ENCODE measurements at places on chromosomes 7 and 10.
A peak's percentile ranks its signal among the peaks of the same experiment; 100 is the strongest.

GRCh38 chr10:109912335-109913281 lies 10.7 kb downstream of the XPNPEP1 start:
- DNase-seq = no peak

DNA sequence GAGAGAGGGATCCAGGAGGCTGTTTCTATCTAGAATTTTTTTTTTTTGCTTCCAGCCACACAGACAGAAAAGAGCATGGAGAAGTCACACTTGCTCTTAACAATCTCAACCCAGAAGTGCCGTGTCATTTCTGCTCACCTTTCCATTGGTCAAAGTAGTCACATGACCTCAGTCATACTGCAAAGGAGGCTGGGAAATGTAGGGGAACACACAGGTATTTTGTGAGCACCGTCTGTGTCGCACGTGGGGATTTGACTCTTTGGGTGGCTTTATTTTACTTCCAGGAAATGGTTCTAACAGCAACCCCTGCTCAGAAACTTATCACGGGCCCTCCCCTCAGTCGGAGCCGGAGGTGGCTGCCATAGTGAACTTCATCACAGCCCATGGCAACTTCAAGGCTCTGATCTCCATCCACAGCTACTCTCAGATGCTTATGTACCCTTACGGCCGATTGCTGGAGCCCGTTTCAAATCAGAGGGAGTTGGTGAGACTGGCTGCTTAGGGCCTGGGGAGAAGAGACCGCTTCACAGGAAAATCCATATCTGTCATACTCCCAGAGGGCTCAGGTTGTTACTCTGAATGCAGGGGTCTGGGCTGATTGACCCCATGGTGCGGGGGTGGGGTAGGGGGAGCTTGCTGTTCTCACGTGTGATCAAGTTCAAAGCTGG lies 13.1 kb upstream of the CPA1 start:
- no peak for DNase-seq

GRCh38 chr10:131162866-131163843 lies 148.4 kb downstream of the TCERG1L start:
- DNase-seq = no peak

- DNase-seq = no peak
These were observed 12.9 kb downstream of the MMRN2 start for GRCh38 chr10:86944471-86944870.

DNA sequence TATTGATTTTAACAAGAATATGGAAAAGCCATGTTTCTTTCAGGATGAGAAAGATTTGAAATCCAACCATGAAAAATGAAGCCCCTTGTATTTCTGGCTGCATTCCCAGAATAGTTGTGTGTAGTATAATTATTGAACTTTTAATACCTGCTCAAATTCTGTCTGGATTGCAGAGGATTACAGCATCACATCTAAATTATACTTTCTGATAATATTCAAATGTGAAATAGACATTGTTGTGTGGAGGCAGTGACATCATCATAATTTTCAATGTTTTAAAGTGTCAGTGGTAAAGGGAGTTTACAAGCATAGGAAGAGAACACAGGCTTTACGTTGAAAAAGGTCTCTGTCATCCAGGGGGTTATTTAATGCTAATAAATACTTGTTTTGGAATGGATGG lies 93.4 kb downstream of the POLL start:
- no peak for DNase-seq

- no peak for DNase-seq
These were observed 865.5 kb downstream of the LRMDA start for GRCh38 chr10:76296957-76297356.

DNA sequence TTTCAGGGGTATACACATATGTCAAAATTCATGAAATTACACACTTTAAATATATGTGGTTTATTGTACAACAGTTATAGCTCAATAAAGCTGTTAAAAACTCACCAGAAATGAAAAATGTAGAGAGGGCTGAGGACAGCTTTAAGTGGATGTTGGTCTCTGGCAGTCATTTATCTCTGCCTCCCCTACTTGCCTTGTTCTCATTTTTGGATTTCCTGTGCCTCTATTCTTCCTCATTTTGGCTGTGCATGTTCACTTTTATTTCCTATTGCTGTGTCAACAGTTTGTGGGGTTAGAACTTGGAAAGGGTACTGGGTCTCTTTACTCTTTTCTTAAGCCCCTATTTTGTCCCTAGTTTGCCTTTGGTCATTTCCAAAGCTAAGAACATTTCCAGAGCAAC lies 18.6 kb upstream of the MEST start:
- DNase-seq = no peak

DNA sequence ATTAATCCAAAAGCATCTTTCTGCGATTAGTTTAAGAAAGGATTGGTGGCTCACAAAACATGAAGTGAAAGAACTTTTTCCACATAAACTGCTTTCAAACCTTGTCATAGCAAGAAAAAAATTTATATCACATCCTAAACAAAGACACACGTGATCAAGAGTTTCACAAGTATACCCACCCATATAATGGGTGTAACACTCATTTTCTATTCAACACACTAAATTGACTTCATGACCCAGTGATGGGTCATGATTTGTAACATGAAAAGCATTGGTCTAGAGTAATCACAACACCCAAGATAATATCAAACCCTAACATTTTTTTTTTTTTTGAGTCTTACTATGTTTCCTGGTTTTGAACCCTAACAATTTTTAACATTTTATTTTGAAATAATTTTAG lies 17.6 kb downstream of the PMPCB start:
- DNase-seq = no peak

GRCh38 chr7:123201901-123202300 lies 2.1 kb upstream of the SLC13A1 start:
- DNase-seq = no peak

DNA sequence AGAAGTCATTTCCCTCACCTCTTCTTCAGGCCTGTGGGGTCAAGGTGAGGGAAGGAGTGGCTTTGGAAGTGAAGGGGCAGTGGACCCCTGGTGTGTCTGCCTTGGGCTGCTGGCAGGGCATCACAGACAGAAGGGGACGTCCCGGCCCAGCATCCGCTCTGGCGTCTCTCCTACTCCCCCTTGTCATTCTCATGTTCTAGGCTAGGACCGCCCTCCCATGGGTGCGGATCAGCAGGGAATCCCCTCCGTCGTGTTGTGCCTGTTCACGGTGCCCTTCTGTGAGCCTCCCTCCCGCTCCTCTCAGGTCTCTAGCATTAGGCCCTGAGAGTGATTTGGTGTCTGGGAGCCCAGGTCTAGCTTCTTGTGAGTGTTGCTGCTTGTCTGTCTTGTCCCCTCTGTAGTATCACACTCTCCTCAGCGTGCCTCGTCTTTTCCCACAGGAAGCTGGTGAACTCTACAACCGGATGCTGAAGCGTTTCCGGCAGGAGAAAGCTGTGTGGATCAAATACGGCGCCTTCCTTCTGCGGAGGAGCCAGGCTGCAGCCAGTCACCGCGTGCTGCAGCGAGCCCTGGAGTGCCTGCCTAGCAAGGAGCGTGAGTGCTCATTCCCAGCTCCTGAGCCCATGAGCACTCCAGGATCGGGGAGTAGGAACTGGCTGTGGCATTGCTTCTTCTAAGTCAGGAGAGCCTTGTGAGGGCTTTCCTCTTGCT lies 8.5 kb downstream of the CALHM2 start:
- no peak for DNase-seq

- no peak for DNase-seq
These were observed 147.1 kb upstream of the GHITM start for GRCh38 chr10:83991986-83992753.

DNA sequence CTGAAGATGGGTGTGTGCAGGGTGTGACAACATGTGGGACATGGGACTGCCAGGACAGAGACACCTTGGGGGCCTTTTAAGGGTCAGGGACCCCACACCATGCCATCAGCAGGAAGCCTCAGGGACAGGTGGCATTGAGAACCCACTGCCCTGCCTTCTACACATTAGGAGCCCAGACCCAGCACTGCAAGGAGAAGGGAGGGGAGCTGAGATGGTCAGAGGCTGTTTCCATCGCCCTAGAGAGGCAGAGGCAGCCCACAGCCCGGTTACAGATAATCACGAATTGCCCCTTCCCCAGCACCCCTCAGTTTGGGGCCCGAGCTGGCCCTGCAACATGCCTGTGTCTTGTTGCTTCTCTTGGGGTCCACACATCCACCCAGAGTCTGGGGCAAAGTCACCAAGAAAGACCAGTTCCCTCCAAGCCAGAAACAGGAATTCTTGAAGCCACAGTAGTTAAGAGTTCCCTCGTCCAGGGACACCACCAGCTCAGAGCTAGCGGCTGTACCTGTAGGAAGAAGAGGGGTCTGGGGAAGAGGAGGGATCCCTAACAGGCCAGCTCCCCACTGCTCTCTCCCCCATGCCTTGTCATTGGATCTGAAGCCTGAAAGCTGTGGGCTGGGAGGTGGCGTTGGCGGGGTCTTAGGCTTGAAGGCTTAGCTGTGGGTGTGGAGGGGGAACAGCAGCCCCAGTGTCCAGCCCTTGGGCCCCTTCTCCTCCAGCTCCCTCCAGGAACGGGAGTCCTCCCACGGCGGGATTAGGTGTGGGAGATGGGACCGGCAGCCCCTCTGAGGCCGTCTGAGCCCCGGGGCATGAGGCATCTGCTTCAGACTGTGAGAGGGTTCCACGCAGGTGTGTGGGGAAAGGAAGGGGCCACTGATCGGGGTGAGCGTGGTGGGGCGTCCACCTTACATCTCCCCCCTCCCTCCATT lies 44.8 kb upstream of the ELFN1 start:
- DNase-seq = no peak

- DNase-seq = no peak
These were observed 344.7 kb upstream of the NPSR1 start for GRCh38 chr7:34313289-34313688.

GRCh38 chr7:49724071-49724470 lies 49.4 kb upstream of the VWC2 start:
- no peak for DNase-seq

DNA sequence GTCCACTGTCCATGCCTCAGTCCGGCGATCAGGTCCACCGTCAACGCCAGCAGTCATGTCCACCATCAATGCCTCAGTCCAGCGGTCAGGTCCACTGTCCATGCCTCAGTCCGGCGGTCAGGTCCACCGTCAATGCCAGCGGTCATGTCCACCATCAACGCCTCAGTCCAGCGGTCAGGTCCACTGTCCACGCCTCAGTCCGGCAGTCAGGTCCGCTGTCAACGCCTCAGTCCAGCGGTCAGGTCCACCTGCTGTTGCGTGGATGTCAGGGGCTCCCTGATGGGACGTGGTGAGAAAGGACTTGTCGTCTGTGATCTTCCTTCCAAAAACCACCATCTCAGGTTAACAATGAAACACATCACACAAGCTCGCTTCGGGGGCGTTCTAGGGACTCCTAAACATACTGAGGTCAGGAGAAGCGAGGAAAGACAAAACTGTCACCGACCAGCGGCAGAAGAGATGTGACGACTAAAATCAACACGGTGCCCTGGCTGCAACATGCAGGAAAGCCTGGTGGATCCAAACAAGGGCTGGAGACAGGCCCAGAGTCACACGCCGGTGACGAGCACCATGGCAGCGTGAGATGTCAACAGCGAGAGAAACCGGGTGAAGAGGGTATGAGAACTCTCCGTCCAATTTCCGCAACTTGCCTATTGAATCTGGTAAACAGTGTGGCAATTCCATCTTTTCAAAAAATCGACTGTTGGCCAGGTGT lies 264.2 kb downstream of the MAD1L1 start:
- no peak for DNase-seq

- DNase-seq = no peak
These were observed 2.0 kb downstream of the FXYD4 start for GRCh38 chr10:43373461-43373860.

- peak; percentile 69 for DNase-seq
These were observed 61.7 kb downstream of the PWWP2B start for GRCh38 chr10:132458586-132459300.

GRCh38 chr10:89644691-89644966 lies 413 bp downstream of the PANK1 start:
- no peak for DNase-seq

- DNase-seq = peak; percentile 84
These were observed 124.4 kb downstream of the TACC2 start for GRCh38 chr10:122113161-122113944.

Data from right hindlimb (tissue), 1 donor.